ENCODE measurements at places on chromosomes 7 and 10.

DNA sequence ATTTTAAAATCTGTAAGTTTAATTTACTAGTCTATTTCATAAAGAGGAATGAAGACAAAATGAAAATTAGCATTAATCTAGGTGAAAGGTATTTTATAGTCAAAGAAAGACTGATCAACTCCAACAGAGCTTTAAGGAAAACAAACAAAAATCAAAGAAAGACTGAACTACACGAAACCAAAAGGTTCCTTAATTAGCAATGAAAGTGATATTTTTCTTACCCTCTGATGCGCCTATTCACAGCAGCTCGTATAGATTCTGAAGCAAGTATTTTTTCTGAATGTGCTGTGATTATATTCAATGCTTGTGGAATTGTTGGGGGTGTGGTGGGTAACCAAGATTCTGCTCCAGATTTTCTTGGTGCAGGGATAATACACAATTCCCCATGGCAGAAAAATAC is 11.8 kb downstream of the ECD start:
- no peak for DNase-seq

DNA sequence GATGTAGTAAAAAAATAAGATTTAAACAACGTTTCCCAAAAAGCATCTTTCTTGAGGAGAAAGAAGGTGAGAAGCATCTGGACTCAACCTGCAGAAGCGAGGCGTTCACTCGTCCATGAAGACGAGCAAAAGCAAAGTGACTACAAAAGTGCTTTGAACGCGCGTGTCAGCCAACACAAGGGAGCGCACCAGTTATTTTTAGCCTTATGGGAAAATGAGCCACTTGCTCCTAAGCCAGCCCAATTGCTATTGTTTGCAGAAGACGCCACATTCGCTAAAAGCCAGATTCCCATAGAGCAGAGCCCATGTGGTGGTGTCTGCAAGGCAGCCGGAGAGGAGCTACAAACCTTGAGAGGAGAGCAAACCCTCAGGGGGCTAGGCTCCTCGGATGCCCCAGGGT is 122.5 kb downstream of the FAM53B start:
- DNase-seq: no peak

GRCh38 chr7:89760690-89761089 is 393.6 kb upstream of the STEAP1 start:
- DNase-seq: no peak

- DNase-seq: no peak
Observed at GRCh38 chr10:124229989-124230634, 136.7 kb upstream of the CHST15 start.

GRCh38 chr7:98399890-98400541 is 874 bp downstream of the BAIAP2L1 start:
- DNase-seq: no peak

DNA sequence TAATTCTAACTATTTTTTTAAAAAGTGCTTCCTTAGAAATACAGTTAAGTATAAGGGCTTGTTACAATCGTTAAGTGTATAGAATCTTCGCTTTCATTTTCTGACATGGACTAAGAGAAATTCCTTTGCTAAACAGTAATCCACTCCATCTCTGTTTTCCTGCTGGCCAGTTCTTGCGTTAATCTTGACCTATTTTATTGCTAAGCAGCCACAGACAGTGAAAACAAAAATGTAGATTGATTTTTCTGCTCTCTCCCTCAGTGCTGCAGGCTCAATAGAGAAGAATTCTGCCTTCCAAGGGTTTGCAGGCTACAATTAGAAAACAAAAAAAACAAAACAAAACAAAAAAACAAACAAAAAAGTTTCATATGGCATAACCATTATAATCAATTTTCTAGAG is 310.4 kb upstream of the ADARB2 start:
- no peak for DNase-seq

DNA sequence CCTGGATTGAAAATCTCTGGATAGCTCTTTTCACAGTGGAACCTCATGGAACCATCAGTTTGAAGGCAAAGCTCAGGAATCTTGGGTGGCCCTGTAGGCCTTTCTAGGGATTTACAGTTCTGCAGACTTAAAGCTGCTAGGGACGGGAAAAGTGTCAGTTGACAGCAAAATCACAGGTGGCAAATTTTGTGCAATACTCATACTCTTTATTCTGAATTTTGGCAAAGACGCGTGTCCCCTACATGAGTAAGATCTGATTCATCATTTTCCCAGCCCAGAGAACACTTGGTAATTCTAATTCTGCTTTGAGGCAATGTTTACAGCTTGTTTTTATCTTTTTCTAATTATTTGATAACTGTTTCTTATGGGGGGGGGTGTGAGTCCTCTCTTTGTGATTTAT is 3.6 kb downstream of the LRRC17 start:
- DNase-seq: no peak

DNA sequence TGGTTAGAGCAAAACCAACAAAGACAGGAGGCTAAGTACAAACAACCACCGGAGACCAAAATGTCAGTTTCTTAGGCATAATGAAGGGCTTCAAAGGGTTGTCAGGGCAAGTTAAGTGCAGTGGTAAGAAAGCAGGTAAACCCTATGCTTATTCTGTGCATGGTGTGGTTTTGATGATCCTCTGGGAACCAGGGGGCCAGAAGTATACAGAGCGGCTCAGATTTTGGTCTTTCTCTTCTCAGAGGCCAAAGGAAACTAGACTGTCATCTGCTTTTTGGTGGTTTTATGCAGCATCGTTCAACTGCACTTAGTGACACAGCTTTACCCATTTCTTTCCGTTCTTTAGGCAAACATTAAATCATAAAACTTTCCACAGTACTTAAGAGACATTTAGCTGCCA is 332.7 kb upstream of the CELF2 start:
- no peak for DNase-seq

Measured in activated T-helper 1 cell treated with Interleukin-2 at 50 U/mL for 16 hours (primary cell).